HT-29 (cell line): ENCODE measurements at places on chromosomes 5 and 9.
A peak's percentile ranks its signal among the peaks of the same experiment; 100 is the strongest.

DNA sequence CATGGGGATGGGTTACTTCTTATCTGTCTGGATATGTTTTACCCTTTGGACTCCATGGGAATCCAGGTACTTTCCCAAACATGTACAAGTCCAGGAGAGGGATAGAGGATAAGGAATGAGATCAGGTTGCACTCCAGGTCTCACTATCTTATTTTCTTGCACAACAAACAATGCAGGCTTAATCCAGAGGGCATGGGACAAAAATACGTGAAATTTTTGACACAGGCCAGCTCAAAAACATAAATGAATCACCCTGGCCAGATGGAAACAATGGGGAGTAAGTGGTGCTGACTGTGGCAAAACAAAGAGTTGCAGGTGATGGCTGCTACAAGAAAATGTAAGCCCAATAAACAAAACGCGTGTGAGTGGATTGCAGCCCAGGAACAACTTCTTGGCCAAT lies 69.4 kb upstream of the GAS1 start:
- DNase-seq: no peak

DNA sequence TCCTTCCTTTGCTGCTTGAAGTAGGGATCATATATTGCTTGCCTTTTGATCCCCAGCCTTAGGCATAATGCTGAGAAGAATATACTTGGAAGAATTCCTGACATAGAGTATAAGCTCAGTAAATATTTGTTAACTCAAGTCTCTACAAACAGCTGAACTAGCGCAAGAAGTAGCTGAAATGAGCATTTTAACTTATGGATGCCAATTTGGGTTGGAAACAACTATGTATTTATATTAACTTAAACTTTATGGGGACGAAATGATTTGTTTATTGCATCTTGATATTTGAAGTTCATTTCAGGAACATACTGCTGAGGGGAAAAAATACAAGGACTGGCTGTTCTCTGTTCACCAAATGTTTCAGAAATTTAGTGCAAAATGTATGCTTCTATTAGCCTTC lies 258.7 kb downstream of the CDH12 start:
- DNase-seq: no peak

DNA sequence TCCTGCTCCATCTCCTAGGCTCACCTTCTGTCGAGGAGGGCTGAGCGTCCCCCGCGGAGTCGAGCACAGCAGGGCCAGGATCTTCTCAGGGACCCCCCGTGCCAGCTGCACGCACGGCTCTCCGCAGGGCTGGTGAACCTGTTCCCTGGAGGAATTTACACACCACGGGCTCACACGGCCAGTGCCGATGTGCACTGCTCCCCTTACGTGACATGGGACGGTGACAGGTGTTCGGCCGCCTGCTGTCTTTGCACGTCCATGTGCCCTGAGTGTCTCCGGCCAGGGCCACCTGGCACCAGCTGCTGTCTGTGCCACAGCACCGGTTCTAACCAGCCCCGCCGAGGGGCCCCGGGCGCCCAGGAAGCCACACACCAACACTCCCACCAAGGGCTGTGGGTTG lies 8.7 kb upstream of the AGPAT2 start:
- DNase-seq: no peak

DNA sequence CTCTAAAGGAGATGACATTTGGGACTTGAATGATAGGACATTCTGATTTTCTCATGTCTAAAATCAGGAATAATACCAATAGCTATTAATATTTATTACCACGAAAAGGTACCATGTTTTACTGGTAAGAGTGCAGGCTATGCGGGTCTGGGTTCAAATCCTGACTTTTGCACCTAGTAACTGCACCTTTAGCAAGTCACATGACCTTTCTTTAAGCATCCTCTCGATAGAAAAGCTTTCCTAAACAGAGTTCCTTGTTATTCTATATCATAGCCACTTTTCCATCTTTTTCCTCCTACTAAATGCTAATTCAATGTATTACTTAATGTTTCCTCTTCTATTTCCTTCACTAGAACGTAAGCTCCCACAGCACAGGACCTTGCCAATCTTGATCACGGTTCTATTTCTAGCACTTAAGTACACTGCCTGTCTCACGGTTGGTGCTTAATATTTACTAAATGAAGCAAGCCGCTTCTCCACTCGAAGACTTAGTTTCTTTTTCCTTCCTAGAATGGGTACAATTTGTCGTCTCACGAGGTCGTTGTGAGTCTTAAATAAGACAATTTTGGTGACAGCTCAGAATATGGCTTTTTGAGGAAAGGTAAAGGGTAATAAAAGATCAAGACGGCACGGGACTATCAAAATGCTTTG lies 816 bp downstream of the RBM18 start:
- no peak for DNase-seq

DNA sequence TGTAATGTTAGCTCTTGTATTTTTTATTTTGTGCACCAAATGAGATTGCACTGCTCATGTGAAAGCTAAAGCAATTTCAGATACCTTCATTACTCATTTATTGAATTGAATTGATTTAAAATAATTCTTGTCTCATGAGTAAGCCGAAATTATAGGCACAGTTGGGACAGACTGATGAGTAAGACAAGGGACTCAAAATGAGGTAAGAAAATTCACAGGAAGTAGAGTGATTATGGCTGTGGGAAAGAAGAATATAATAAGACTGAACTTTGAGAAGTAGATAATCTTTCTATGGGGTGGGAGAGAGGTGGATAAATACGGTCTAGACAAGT lies 51.1 kb downstream of the NUDT12 start:
- DNase-seq: peak; percentile 54

- no peak for DNase-seq
Observed at GRCh38 chr9:3879315-3879714, 353.5 kb upstream of the RFX3 start.

DNA sequence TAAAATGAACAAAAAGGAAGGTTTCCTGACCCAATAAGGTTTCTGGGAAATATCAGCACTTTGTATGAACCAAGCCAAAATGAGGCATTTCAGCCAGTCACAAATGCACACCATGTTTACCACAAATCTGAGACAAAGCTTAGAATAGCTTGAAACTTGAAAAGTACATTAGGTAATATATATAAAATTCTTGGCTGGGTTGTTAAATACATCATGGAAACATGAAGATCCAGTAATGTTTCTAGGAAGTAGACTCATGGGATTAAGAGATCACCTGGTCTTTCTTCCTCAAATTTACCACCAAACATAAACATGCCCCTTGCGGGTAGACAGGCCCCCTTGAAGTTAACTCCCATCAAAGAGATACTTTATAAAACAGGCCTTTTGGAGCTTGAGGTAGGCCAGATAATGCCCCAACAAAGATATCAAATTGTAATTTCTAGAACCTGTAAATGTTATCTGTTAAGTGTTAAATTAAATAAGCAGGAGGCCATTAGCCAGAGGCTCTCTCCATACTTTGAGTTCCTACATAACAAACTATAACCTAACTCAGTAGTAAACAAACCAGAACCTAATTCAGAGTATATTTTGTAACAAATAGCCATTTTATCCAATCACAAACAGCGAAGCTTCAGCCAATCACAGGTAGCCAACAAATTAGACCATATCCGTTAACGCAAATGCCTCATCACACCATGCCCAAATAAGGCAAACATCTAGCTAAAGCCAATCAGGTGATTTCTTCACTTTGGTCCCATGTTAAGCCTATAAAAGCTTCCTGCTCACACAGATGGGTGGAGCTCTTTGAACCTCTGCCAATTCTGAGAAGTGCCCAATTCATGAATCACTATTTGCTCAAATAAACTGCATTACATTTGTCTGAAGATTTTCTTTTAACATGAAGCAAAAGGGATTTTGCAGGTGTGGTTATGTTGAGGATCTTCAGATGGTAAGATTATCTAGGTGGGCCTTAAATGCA lies 127.9 kb upstream of the TARS1 start:
- DNase-seq: peak; percentile 91

GRCh38 chr9:88732128-88732527 lies 197.2 kb downstream of the NXNL2 start:
- no peak for DNase-seq

GRCh38 chr9:962023-962422 lies 14.4 kb upstream of the DMRT3 start:
- DNase-seq: no peak

DNA sequence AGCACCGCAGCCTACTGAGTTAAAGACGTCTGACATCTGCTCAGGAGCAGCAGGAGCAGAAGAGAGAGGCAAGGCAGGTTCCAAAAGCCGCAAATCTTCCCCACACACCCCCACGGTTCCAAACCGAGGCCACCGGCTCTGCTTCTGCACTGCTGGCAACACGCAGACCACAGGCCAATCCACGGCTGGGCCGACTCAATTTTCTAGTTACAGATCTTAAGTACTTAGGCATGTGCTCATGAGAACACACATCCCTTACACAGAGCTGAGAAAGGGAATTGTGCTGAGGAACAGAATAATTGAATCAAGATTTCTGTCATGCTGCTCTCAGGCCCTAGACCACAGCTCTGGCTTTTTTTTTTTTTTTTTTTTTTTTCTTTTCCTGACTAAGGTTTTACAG lies 32.6 kb downstream of the PAX5 start:
- DNase-seq: no peak

GRCh38 chr9:16344343-16344742 lies 526.1 kb downstream of the BNC2 start:
- DNase-seq: no peak
